ENCODE measurements at places on chromosomes 4 and X.

GRCh38 chr4:23333946-23334878 is 555.6 kb downstream of the PPARGC1A start:
- no peak for DNase-seq

DNA sequence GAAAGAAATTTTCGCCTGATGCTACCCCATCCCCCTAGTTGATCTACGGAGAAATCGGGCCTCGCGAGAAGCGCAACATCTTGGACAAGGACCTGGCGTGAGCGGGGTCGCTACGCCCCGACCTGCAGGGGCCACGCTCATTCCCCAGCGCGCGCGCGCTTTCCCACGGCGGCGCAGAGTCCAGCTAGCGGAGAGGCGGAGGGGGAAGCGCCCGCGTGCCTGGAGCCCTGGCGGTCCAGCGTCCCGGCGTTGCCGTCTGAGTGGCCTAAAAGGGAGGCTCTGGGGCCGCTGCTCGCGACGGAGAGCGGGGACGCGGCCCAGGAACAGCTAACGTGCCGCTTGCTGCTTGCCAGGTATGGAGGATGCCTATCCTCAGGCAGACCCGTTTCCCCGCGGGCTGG is 6.0 kb upstream of the SOX3 start:
- no peak for DNase-seq

DNA sequence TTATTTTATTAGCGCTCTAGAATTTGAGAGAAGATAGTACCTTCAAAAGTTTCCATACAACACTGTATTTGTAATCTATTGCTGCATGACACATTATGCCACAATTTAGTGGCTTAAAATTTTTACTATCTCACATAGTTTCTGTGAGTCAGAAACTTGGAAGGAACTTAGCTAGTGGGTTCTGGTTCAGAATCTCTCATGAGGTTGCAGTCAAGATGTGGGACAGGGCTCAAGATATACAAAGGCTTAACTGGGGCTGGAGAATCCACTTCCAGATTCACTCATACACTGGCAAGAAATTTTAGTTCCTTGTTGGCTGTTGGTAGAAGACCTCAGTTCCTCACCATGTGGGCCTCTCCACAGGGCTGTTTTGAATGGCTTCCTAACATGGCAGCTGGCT is 11.5 kb upstream of the C4orf54 start:
- DNase-seq = no peak

- no peak for DNase-seq
Observed at GRCh38 chrX:33207056-33207455, 4.3 kb downstream of the DMD start.

DNA sequence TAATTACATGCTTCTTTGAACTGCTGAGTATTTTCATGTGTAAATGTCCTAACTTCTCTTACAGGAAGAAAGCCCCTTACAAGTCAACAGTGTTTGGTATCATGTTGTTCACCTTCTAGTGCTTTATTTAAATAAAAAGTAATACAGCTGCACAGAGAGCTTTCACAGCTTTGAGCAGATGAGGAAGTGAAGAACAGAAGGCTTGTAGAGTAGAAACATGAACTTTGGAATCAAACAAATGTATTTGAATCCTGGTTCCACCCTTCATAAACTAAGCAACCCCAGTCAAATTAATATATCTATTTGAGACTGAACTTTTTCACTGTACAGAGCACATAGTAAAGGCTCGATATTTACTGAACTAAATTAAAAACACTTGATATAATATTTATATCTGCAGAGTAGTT is 120.5 kb downstream of the CAMK2D start:
- no peak for DNase-seq

GRCh38 chr4:184728858-184729257 is 5.0 kb downstream of the CENPU start:
- DNase-seq = no peak

- DNase-seq = no peak
Observed at GRCh38 chrX:54715621-54716020, 82.4 kb downstream of the ITIH6 start.

DNA sequence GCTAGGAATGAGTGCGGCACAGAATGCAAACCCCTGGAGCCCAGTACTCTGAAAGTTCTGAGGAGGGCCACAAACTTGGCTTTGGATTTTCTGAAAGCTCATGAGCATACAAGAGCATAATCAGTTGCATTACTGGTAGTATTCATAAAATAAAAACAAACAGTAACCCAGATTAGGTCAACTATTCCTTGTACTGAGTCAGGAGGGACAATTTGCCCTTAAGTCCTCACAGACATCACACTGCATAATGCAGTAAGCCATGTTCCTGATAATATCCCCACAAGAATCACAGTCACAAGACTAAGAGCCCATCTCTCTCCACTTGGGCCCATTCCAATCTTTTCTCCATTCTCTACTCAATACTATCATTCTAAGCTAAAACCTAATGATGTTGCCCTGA is 126.9 kb upstream of the NEIL3 start:
- DNase-seq = no peak

DNA sequence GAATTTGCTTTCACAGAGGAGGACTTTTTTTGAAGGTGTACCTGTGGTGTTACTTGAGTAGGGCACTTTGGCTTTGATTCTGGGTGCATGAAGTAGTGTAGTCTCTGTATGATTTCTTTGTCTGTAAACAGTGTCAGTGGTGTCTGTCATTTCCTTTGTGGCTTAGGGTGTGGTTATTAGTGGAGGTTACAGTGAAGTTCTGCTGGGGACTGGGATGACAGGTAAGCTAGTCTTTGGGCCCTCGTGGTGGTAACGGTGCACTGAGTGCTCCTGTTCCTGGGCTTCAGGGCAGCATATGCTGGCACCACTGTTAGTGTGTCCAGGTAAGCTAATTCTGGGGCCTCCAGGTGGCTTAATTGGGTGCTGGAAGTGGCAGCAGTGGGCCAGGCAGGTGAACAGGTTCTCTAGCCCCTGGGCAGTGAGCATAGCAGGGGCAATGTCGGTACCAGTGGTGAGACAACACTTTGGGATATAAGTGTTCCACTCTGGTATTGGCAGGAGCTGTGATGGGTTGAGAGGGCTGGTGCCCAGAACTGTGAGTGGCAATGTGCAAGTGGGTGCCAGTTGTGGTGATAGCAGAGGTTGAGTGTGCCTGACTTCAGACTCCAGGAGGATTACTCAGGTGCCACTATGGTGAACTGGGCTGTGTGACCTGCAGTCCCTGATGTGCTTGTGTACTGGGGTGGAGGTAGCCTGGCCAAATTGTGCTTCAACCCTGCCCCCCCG is 26.0 kb upstream of the VSIG1 start:
- DNase-seq = no peak

GRCh38 chrX:147626605-147627004 is 285.1 kb upstream of the FMR1 start:
- DNase-seq = no peak

DNA sequence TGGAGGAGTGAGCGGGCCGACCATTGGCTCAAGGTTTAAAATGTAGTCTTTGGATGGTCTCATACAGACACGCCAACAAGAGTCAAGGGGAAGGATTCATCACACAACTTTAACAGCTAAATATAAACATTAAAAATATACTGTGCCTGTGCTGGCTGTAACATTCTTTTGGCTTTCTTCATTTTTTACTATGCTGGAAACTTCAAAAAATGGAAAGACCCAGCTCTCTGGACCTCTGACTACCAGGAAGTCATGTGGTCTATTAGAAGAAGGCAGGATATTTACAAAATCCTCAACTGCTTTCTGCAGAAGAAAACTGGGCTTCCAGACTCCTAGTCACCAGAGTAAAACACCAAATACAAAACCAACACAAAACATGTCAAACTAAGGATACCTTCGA is 49.8 kb upstream of the KLF3 start:
- no peak for DNase-seq
